ENCODE measurements at places on chromosomes 16 and 17. TPM values are rescaled to one million over a fixed set of nuclear protein-coding genes. Genes with fewer than 3 reads are reported as not detected.

- no peak for DNase-seq
Measured at GRCh38 chr17:79147746-79148506, 73.3 kb downstream of the ENGASE start.

GRCh38 chr16:583470-583814, 6.4 kb upstream of the RAB40C start:
- DNase-seq = no peak

GRCh38 chr16:48381201-48381600, 4.0 kb downstream of the SIAH1 start:
- DNase-seq = no peak

NEUROD2 gene
- total RNA-seq = not detected
